ENCODE measurements at places on chromosomes 11 and 22. TPM values are rescaled to one million over a fixed set of nuclear protein-coding genes. Genes with fewer than 3 reads are reported as not detected.

GRCh38 chr11:60777106-60777505, 8.0 kb upstream of the MS4A10 start:
- DNase-seq: no peak

- no peak for DNase-seq
These were observed 209.7 kb downstream of the SNX19 start for GRCh38 chr11:130706572-130706971.

DNA sequence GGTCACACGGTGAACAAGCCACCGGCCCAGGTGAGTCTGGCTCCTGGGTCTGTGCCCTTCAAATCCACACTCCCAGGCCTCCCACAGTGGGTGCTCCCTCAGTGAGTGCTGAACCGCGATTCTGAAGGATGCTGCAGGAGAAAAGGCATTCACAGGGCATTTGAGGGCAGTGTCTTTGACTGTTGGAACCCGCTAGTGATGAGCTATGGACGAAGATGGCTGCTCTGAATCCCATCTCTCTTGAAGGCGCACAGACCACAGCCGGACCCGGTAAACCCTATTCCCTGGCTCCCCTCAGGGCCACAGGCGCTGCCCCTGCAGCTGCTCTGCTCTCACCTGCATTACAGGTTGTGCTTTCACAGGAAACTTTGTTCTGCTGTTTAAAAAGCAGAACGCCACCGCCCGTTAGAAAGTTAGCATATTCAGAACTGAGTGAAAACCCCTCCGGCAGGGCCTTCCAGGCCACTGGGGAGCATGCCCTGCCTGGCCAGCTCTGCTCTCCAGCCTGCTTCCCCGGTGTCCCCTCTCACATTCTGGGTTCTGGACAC, 3.2 kb downstream of the LRRC32 start:
- DNase-seq: no peak

- no peak for DNase-seq
These were observed 14.8 kb downstream of the ALG12 start for GRCh38 chr22:49903322-49904039.

DNA sequence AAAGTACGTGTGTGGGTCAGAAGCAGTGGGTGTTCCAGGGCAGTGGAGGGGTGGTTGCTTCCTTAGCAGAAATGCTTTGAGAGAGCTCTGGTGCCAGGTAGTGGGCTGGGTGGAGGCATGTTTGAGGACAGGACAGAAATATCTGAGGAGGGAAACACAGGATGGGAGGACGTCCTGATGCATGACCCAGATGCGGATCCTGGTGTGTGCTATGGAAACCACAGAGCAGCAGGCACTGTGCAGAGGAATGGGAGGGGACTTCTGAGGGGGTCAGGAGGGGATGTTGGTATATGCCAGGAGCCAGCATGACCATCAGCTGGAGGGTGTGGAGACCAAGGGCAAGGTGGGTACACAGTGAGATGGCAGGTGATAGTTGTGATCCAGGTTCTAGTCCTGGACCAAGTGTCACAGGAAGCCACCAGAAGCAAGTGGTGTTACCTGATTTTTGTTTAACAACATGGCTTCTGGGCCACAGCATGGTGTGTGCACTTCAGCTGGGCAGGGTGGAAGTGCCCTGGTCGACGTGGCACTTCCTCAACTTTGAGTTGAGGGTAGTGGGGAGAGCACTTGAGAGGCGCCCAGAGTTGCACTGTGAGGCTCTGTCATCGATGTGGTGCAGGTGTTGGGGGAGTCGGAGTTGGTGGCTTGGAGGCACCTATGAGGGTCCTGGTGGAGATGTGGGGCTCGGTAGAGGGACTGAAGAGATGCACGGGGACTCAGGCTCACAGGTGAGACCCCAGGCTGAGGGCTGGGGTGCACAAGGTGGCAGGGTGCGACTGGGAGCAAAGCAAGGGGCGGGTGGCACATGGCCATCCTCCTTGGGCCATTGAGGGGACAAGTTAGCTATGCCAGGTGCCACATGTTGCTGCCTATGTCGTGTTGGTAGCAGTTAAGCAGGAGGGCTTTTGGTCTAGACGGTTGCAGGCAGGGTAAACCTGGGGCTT, 7.5 kb downstream of the DGCR8 start:
- no peak for DNase-seq

DNA sequence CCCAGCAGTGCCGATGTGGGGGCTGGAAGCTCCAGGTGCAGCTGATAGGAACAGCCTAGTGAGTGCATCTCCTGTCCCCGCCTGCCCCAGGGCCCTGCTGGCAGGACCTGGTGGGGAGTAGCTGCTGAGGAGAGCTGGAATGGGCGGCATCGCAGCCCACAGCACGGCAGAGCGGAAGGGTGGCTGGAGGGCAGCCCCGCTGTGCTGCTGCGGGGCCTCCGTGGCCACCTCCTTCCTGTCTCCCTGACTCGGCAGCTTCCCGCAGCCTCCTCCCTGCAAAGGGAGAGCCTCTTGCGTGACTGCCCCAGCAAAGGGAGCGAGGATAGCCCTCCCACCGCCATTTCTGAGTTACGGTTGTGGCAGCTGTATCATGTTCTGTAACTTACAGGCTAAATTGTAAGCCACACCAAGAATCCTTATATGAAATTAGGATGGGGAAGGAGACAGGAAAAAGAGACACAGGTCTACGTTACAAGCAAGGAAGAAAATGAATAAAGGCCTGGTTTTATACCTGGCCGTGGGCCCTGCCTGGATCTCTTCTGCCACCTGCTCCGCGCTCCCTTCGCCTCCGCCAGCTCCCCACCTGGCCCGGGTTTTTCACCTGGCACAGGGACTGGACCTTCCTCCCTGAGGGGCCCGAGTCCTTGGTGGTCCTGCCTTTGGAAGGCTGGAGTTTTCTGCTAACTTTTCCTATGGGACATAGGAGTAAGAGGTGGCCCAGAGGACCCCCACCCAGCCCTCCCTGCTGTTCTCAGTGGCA, 10.0 kb downstream of the TPCN2 start:
- DNase-seq: no peak

DNA sequence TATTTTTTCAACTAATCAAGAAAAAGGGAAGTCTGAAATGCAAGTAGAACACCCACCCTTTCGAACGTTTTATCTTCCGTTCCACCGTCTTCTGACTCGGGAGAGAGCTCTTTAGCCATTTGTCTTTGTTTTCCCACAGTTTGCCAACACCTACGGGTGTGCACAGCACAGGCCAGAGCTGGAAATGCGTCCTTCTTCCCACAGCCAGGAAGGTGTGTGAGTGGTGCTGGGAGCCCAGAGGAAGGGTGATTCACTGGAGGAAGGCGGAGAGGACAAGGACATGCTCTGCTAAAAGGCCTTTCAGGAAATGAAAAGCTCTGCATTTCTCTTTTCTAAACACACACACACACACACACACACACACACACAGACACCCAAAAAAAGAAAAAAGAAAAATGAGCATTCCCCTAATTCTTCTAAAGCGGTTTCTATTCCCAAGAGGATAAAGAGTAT, 18.5 kb downstream of the ENDOD1 start:
- DNase-seq: no peak

GRCh38 chr11:77515483-77515882, 41.6 kb upstream of the PAK1 start:
- DNase-seq: no peak

- no peak for DNase-seq
These were observed 77.4 kb downstream of the GGTLC2 start for GRCh38 chr22:22721681-22722354.

GRCh38 chr11:3867209-3868091, 12.0 kb downstream of the STIM1 start:
- DNase-seq: no peak

OTOG gene
- not detected for total RNA-seq

PATE4 gene
- not detected for total RNA-seq

OR8G5 gene
- total RNA-seq: not detected

GTSE1 gene
- total RNA-seq: 0.64 TPM

YPEL1 gene
- total RNA-seq: 9.8 TPM

CTSW gene
- 30.1 TPM for total RNA-seq
